Activated T-helper 17 cell treated with anti-CD3 and anti-CD28 coated beads, Interleukin-2, amount 50 U/mL, for 72 hours (primary cell): ENCODE measurements at places on chromosomes 4 and X.

- ATAC-seq: no peak
Measured at GRCh38 chr4:187826725-187827124, 168.8 kb upstream of the ZFP42 start.

DNA sequence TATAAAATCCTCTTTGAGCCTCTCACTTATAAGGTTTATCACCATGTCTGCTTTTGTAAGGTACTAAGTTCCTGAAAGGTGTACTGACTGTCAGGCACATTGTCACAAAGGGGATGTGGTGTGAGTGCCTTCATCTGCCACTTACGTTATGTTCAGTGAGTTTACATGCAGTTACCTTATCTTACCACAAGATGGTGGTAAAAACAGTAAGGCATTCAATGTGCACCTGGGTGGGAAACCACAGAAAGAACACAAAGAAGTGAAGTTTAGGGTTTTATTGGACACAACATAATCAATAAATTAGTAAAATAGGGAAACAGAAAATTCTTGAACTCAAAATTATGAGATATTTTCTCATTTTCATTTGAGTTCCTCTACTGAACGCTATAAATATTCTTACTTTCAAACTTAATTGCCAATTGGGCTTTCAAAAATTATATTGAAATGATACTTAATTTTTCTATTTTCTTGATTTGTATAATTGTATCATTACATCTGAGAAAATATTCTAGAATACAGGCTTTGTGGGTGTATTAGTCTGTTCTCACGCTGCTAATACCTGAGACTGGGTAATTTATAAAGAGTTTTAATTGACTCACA lies 650.8 kb downstream of the PCDH7 start:
- ATAC-seq: peak; percentile 31

- ATAC-seq: no peak
Measured at GRCh38 chrX:45872480-45872879, 671.8 kb upstream of the DIPK2B start.

DNA sequence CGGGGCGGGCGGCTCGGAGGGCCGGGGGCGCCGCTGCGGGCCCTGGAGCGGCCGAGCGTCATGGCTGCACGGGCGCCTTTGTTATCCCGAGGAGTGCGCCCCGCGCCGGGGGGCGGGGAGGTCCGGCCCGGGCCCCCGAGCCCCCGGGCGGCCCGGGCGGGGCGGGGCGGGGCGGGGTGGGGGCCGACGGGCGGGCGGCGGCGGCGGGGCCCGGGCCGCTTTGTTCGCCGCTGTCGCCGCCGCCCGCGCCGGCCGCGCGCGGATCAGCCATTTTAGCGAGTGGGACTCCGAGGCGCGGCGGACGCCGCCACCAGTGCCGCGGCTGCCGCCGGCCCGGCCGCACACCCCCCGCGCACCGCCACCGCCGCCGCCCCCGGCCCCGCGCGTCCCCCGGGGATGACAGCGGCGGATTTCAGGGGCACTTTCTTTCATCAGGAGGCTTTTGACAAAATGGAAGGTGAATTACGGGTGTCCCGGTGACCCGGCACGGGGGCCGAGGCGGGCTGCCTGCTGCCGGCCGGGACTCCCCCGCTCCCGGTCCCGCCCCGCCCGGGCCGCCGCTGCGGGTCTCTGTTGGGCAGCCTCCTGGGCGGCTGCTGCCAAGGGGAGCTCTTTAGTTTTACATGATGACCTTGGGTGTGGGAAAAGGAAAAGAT lies 1.2 kb downstream of the HMGB3 start:
- ATAC-seq: no peak

DNA sequence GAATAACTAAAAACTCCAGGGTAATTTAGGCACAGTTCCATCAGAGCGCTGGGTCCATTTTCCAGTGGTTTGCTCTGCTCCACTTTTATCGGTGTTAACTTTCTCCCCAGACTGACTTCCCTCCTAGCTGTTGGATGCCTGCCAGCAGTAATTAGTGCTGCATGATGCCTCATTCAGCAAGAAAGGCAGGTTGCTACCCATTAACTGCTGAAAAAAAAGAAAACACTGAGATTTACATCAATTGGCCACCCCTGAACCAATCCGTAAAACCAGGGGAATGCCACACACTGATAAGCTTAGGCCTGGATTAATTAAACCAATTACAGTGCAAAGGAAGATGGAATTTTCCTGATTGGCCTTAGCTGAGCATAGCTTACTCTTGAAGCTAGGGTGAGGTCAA lies 182.4 kb upstream of the CXXC4 start:
- no peak for ATAC-seq

DNA sequence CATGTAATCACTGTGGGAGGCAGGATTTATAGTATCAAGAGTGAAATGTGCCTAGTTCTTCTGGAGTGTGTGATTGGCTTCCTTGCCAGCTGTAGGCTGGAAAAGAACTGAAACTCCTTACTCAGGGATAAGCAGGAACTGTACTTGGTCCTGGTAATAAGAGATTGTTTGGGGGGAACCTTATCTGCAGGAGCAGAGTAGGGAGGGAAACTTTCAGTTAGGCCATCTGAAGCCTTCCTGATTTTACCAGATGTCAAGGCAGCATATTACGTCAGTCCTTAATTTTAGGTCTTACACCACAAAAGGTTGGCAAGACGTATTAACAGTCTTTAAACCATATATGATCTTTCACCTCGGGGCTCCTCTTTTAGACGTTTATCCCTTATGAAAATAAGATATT lies 231.5 kb upstream of the FMR1 start:
- no peak for ATAC-seq

GRCh38 chr4:141307241-141307689 lies 86.6 kb downstream of the ZNF330 start:
- ATAC-seq: peak; percentile 94

- no peak for ATAC-seq
Measured at GRCh38 chr4:67931256-67931655, 32.0 kb downstream of the TMPRSS11A start.

GRCh38 chrX:93580634-93581033 lies 92.7 kb downstream of the NAP1L3 start:
- ATAC-seq: no peak
